Thoracic aorta (tissue), 2 donors: ENCODE measurements at places on chromosomes 1 and 21.

- DNase-seq, result no peak
- H3K36me3 ChIP-seq, result no peaks in the 10 kb centered on the region
- H3K27me3 ChIP-seq, result no peaks in the 10 kb centered on the region
- H3K4me1 ChIP-seq, result peaks cover 3% of the 10 kb centered on the region
- peak overlapping the region; percentile 40 for H3K4me3 ChIP-seq
- H3K27ac ChIP-seq, result no peak overlapping the region
These were observed 2.1 kb downstream of the ADAMTS4 start for GRCh38 chr1:161196521-161197451.

GRCh38 chr1:39105061-39105840 is 79.1 kb downstream of the NDUFS5 start:
- no peaks in the 10 kb centered on the region for H3K27me3 ChIP-seq
- H3K4me3 ChIP-seq, result peak overlapping the region; percentile 86
- peaks cover 25% of the 10 kb centered on the region for H3K4me1 ChIP-seq

GRCh38 chr1:58924821-58925220 is 141.0 kb upstream of the JUN start:
- peaks cover 7% of the 10 kb centered on the region for H3K4me1 ChIP-seq
- no peak for DNase-seq
- no peaks in the 10 kb centered on the region for H3K36me3 ChIP-seq
- no peaks in the 10 kb centered on the region for H3K27me3 ChIP-seq
- no peak overlapping the region for H3K27ac ChIP-seq
- H3K4me3 ChIP-seq, result no peak overlapping the region

DNA sequence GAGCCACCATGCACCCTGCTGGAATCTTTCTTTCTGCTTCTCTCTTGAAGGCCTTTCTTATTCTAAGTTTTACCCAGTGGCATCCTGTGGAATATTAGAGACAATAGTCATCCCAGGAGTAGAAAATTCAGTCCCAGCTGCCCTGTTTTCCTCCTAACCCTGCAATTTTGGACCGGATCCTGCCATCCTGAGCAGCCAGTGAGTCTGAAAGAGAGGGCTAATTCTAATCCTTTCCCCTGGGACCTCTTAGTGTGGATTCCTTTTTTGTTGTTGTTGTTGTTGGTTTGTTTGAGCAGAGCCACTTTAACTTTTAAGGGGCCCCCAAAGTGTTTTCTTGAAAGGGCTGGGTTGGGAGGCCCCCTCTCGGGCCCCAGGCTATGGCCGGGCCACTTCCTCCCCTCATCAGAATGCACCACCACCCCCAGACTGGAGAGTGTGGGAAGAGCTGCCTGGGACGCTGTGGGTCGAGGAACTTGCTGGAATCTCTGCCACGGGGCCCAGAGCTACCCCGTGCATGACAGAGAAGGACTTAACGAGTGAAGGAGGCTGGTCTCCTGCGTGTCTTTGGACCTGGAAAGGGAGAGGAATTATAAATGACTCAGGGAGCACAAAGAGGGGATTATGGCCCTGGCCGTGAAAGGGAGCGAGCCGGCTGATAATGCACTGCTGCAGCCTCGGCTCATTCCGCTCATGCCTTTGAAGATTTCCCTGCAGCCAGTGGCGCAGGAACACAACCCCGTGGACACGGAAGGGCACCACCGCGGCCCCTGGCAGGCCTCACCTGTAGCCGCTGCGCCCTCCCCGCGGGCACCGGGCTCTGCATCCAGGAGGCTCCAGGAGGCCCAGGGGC is 81.0 kb upstream of the AKT3 start:
- no peaks in the 10 kb centered on the region for H3K27me3 ChIP-seq
- H3K36me3 ChIP-seq, result no peaks in the 10 kb centered on the region
- DNase-seq, result no peak
- H3K4me3 ChIP-seq, result no peak overlapping the region
- H3K4me1 ChIP-seq, result no peaks in the 10 kb centered on the region

DNA sequence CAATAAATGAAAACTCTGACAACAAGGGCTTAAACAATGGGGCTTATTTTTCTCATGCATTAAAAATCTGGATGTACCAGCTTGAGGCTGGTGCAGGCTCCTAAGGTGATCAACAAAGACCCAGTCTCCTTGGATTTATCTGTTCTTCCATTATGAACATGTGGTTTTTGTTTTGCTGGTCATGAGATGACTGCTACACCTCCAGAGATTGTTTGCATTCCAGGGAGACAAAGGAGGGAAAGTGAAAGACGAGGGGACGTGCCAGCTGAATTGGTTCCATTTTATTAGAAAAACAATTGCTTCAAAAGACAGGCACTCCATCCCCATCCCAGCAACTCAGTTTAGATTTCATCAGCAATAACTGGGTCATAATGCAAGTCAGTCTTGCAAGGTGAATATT is 90.9 kb upstream of the KCNK1 start:
- no peak overlapping the region for H3K27ac ChIP-seq
- DNase-seq, result no peak
- no peaks in the 10 kb centered on the region for H3K27me3 ChIP-seq
- H3K4me3 ChIP-seq, result no peak overlapping the region
- H3K36me3 ChIP-seq, result no peaks in the 10 kb centered on the region

DNA sequence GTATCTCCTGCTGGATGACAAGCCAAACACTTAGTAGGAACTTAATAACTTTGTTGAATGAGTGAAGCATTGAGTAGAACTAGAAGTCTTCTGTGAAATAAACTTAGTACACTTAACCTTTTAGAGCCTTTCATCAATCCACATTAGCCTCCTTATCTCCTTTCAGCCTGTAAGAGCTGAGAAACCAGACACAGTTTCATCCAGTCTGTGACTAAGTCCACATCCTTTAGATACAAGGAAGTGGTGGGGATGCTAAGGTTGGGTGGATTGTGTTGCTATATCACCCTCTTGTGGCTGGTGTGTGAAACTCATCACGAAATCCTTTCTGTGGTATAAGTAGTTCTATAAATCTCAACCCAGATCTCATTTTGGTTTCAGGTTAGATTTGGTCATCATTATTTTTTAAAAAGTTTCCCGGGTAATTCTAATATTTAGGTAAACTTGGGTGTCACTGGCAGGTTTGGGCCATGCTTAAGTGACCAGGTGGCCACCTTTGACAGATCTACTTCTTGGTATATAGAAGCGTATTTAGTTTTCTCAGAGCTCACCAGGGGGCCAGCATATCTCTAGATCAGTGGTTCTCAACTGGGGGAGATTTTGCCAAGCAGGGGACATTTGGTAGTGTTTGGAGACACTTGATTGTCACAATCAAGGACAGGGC is 27.8 kb upstream of the CD84 start:
- H3K4me1 ChIP-seq, result no peaks in the 10 kb centered on the region
- H3K27ac ChIP-seq, result no peak overlapping the region
- no peak overlapping the region for H3K4me3 ChIP-seq

DNA sequence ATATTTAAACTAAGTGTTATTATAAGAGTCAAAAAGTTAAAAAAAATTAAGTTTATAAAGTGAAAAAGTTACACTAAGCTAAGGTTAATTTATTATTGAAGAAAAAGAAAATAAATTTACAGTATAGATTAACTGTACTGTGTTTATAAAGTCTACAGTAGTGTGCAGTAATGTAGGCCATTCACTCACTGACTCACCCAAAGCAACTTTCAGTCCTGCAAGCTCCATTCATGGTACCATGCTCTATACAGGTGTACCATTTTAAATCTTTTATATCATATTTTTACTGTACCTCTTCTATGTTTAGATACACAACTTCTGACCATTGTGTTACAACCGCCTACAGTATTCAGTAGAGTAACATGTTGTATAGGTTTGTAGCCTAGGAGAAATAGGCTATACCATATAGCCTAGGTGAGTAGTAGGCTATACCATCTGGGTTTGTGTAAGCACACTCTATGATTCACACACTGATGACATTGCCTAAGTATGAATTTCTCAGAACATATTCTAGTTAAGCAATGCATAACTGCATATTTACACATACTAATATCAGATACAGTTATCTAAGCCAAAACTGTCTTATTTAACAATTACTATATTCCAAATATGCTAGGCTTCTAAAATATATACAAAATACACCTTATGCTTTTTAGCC is 80.6 kb upstream of the GFI1 start:
- H3K36me3 ChIP-seq, result no peaks in the 10 kb centered on the region
- no peak overlapping the region for H3K27ac ChIP-seq
- H3K4me1 ChIP-seq, result no peaks in the 10 kb centered on the region
- no peak overlapping the region for H3K4me3 ChIP-seq
- no peaks in the 10 kb centered on the region for H3K27me3 ChIP-seq

- DNase-seq, result no peak
- no peaks in the 10 kb centered on the region for H3K4me1 ChIP-seq
- peaks cover 5% of the 10 kb centered on the region for H3K36me3 ChIP-seq
These were observed 27.7 kb downstream of the PTPRF start for GRCh38 chr1:43558346-43558841.

DNA sequence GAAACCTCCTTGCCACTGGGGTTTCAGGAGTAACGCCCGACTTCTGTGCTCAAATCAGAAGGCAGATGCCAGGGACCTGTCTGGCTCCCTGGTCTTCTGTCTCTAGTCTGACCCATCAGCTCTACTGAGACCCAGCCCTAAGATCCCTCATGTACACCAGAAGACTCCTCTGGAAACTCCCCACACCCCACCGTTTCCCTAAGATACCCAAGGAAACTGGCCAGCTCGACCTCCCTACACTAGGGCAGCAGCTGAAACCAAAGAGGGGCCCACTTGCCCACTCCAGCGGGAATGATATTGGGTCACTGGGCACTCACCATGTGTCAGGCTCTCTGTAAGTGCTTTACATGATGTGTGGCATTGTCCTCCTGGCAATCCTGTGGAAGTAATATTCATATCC is 469 bp upstream of the S100A16 start:
- peak overlapping the region; percentile 81 for H3K27ac ChIP-seq
- no peak for DNase-seq
- no peaks in the 10 kb centered on the region for H3K27me3 ChIP-seq
- H3K4me1 ChIP-seq, result peaks cover 38% of the 10 kb centered on the region
- H3K4me3 ChIP-seq, result peak overlapping the region; percentile 87
- H3K36me3 ChIP-seq, result no peaks in the 10 kb centered on the region

GRCh38 chr21:26881504-26882228 is 36.5 kb upstream of the ADAMTS1 start:
- H3K36me3 ChIP-seq, result no peaks in the 10 kb centered on the region
- no peak overlapping the region for H3K4me3 ChIP-seq
- no peaks in the 10 kb centered on the region for H3K4me1 ChIP-seq
- H3K27me3 ChIP-seq, result no peaks in the 10 kb centered on the region
- no peak overlapping the region for H3K27ac ChIP-seq

- no peak for DNase-seq
- no peaks in the 10 kb centered on the region for H3K27me3 ChIP-seq
- peak overlapping the region; percentile 88 for H3K27ac ChIP-seq
- H3K4me3 ChIP-seq, result no peak overlapping the region
- peaks cover 60% of the 10 kb centered on the region for H3K4me1 ChIP-seq
These were observed 28.2 kb upstream of the PPP1R15B start for GRCh38 chr1:204439621-204440375.

DNA sequence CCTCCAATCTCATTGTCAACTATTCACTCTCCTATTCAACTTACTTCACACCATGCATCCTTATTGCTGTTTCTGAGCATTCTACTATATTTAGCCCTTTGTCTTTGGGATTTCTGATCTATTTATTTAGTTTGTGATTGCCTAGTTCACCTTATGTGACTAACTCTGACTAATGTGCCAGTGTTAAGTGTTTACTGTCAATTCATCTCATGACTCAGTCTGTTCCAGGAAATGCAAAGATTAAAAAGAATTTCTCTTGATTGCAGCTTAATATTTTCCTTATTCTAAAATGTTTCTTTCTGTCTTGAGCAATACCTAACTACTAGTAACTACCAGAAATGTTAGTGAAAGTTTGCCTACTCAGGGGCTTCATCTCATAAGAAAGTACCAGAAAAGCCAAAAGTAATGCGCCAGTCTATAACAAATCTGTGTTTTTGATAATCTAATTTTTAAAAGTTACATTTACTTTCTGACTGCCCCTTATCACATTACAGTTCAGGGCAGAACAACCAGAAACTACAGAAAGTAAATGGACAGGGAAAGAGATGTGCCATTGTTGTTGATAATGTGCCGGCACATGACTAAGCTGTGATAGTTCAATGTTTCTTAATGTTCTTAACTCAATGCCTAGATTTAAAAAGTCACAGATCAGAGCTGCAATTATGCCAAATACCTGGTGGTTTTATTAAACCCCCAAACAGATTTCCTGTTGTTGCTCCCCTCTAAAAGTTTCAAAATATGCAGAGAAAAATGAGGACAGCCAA is 556.5 kb downstream of the PTBP2 start:
- DNase-seq, result no peak
- H3K27ac ChIP-seq, result no peak overlapping the region
- H3K4me3 ChIP-seq, result no peak overlapping the region

DNA sequence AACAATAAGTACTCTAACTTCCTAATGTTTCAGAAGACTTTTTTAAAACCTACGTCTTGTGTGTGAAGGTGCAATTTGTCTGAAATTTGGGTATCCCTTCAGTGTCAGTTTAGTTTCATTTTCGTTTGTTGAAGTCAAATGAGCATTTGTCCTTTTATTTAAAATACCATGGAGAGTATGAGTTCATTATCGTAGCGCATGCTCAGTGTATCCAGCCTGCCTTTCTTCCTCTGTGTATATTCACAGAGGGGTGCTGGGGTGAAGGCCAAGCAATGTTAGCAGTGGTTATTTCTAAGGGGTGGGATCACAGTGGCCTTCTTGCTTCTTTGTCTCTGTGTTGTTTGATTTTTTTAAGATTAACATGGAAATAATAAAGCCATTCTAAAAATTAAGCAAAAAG is 43.2 kb downstream of the CNN3 start:
- peaks cover 26% of the 10 kb centered on the region for H3K4me1 ChIP-seq
- H3K4me3 ChIP-seq, result peak overlapping the region; percentile 39
- DNase-seq, result no peak
- H3K36me3 ChIP-seq, result no peaks in the 10 kb centered on the region

DNA sequence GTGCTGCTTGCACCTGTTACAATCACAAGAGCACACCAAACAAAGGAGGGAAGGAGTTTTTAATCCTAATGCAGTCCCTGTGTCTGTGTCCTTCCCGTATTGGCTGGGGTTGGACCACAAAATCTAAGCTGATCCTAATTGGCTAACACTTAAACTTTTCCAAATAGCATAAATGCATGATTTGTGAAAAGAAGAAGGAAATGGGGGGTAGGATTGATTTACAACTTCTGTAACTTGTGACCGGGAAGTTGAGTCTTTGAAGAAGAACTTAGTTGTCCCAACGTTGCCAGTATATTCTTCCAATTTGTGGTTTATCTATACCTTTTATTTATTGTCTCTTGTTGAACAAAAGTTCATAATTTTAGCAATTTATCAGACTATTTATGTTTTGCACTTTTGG is 11.8 kb upstream of the IPP start:
- no peak overlapping the region for H3K4me3 ChIP-seq
- no peaks in the 10 kb centered on the region for H3K4me1 ChIP-seq
- H3K36me3 ChIP-seq, result no peaks in the 10 kb centered on the region
- no peak for DNase-seq

- no peaks in the 10 kb centered on the region for H3K27me3 ChIP-seq
- H3K4me3 ChIP-seq, result no peak overlapping the region
- DNase-seq, result no peak
- H3K36me3 ChIP-seq, result no peaks in the 10 kb centered on the region
- H3K27ac ChIP-seq, result no peak overlapping the region
These were observed 24.8 kb upstream of the GFI1 start for GRCh38 chr1:92511541-92511940.
